HS-5 (cell line): ENCODE measurements at places on chromosomes 6 and 20.

DNA sequence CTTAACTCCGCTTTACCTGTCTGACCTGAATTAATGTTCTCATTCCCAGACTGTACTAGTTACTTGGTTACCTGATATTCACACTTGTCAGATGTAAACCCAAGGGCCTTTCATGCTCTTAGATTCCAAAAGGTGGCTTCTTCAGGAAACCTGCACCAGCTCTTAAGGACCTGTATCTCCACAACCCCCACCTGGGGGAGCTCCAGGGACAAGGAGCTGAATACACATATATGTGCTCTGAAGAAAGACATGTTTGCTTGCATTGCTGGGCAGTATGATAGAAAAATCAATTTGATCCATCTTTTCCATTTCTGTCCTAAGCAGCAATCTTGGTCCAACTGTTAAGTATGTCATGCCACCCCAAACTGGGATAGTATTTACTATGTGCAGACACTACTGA lies 64.8 kb upstream of the POU3F2 start:
- no peak for DNase-seq

- DNase-seq, result no peak
Observed at GRCh38 chr6:41257369-41258195, 28.9 kb downstream of the TREM1 start.

GRCh38 chr6:10082385-10082784 lies 332.5 kb downstream of the TFAP2A start:
- peak; percentile 13 for DNase-seq

DNA sequence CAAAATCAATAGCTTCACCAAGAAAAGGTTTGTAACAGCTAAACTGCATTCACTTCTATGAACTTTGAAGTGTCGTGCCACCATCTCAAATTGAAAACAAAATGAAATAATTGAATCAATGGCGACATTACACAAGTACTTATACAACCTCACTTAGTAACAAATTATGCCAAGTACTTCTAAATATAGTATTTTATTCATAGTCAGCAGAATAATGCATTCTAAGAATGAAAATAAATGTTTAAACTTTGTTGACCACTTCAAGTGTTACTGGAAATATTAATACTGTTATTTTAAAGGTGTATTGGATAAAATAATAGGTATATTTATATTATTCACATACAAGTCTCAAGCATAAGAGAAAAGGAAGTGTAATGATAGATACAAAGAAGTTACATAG lies 280.1 kb upstream of the HTR1E start:
- no peak for DNase-seq

- DNase-seq, result no peak
Observed at GRCh38 chr6:41073968-41074691, 1.4 kb downstream of the NFYA start.

DNA sequence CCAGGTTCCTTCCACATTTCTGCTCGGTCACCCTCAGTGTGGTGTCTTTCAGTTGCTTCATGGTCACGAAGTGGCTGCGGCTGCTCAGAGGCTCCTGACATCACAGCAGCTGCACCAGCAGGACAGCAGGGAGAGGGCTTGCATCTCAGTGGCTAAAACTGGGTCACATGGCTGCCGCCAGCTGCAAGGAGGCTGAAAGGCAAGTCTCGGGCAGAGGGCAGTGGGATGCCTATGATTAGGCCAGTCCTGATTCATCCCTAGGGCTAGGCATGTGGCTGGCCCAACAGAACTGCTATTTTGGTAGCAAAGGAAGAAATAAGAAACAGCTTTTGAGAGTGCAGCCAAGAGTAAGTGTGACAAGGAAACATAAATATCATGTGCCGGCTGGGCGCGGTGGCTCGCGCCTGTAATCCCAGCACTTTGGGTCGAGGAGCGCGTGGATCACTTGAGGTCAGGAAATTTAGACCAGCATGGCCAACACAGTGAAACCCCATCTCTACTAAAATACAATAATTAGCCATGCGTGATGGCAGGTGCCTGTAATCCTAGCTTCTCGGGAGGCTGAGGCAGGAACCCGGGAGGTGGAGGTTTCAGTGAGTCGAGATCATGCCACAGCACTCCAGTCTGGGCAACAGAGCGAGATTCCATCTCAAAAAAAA lies 46.6 kb downstream of the RBM38 start:
- no peak for DNase-seq
